ENCODE measurements at places on chromosomes 7 and 10.

GRCh38 chr7:33753881-33754525, 151.3 kb upstream of the BMPER start:
- no peak for DNase-seq

GRCh38 chr10:20809631-20810030, 87.5 kb downstream of the NEBL start:
- DNase-seq: peak; percentile 49

GRCh38 chr7:110531186-110531585, 559.7 kb upstream of the LRRN3 start:
- no peak for DNase-seq

GRCh38 chr10:79116801-79117723, 48.3 kb downstream of the ZMIZ1 start:
- DNase-seq: no peak

DNA sequence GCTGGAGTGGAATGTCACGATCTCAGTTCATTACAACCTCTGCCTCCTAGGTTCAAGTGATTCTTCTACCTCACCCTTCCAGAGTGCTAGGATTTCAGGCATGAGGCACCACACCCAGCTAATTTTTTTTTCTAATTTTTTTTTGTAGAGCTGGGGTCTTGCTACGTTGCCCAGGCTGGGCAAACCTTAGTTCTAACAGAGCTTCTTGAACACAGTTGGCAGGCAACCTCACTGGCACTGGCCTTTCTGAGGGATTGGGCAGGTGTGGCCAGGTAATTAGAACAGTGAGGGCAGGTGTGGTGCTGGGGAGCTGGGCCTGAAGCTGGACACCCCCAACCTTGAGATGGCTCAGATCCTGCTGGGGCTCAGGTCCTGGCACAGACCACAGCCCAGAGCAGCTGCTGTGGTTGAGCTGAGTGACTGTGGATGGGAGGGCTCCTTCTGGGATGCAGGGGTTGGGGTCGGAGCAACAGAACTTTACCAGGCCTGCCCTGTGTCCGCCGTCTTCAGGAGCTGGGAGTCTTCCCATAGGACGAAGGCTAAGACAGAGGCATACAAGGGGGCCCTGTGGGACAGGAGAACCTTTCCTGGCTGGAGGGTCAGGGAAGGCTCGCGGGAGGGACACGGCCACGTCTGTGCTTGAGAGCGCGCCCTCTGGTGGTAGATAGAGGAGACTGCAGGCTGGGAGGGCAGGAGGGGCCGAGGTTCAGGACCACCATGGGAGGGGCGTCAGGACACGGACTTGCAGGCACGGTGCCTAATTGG, 48.2 kb downstream of the COL26A1 start:
- DNase-seq: peak; percentile 30

DNA sequence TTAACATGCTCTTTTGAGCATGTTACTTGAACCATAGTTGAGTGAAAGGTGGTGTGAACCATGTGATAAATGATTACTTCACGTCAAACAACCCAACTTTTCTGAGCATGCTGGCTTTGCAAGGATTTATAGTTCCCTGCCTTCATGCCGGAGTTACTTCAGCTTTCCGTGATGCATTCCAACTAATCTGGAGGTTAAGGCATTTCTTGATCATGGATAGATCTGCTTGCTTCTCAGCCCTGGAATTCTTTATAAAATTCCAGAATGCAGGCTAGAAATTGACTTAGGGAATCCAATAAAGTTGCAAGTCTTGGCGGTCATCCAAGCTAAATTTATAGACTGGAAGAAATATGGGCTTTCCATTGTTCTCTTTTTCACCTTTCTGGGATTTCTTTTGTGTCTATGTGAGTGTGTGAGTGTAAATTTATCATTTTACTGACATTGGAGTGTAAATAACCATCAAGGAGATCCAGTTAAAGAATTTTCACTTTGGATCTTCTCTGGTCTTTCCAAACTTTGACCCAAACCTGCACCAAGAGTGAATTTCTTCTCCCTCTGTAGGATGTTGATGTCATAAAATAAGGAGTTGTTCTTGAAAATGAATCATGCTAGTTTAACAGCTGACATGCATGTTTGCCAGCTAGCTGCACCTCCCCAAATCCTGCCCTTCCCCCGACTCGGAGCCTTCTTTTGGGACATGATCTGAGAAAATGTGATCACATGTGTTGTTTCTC, 289.0 kb downstream of the TWIST1 start:
- peak; percentile 50 for DNase-seq

- peak; percentile 90 for DNase-seq
These were observed 395.1 kb upstream of the GALNT17 start for GRCh38 chr7:70736715-70737460.

- no peak for DNase-seq
These were observed 335.3 kb downstream of the MAGI2 start for GRCh38 chr7:79118143-79118542.

- no peak for DNase-seq
These were observed 621.5 kb upstream of the MKI67 start for GRCh38 chr10:128747582-128748346.

DNA sequence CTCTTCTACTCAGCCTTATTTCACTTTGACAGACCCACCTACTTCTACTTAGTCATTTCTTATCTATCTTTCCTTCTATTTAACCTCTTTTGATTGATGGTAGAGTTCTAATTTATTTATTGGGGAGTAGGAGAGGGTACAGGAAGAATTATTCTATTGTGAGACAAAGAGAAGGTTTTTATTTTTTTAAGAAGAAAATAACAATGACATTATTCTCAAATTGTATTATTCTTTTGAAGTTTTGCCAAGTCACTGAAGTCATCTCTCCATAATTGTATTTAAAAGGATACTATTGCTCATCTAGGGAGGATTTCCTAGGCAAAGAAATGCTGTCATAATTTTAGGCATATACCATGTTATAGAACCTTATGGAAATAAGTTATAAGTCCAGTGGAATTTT, 52.7 kb downstream of the ITGB8 start:
- peak; percentile 18 for DNase-seq

GRCh38 chr7:142940966-142941535, 1.8 kb downstream of the LLCFC1 start:
- DNase-seq: no peak

- no peak for DNase-seq
These were observed 325.8 kb upstream of the ZMIZ1 start for GRCh38 chr10:78742730-78743615.

DNA sequence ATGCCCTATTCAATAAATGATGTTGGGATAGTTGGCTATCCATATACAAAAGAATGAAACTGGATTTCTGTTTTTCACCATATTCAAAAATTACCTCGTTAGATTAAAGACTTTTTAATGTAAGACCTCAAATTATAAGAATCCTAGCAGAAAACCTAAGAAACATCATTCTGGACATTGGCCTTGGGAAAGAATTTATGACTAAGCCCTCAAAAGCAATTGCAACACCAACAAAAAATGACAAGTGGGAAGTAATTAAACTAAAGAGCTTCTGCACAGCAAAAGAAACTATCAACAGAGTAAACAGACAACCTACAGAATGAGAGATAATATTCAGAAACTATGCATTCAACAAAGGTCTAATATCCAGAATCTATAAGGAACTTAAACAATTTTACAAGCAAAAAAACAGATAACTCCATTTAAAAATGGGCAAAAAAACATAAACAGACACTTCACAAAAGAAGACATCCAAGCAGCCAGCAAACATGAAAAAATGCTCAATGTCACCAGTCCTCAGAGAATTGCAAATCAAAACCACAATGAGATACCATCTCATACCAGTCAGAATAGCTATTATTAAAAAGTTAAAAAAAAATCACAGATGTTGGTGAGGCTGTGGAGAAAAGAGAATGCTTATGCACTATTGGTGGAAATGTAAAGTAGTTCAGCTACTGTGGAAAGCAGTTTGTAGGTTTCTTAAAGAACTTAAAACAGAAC, 309.8 kb downstream of the AHR start:
- peak; percentile 69 for DNase-seq

GRCh38 chr10:78383378-78384048, 349.9 kb downstream of the RPS24 start:
- peak; percentile 61 for DNase-seq

GRCh38 chr10:98399784-98400183, 15.2 kb downstream of the PYROXD2 start:
- no peak for DNase-seq

DNA sequence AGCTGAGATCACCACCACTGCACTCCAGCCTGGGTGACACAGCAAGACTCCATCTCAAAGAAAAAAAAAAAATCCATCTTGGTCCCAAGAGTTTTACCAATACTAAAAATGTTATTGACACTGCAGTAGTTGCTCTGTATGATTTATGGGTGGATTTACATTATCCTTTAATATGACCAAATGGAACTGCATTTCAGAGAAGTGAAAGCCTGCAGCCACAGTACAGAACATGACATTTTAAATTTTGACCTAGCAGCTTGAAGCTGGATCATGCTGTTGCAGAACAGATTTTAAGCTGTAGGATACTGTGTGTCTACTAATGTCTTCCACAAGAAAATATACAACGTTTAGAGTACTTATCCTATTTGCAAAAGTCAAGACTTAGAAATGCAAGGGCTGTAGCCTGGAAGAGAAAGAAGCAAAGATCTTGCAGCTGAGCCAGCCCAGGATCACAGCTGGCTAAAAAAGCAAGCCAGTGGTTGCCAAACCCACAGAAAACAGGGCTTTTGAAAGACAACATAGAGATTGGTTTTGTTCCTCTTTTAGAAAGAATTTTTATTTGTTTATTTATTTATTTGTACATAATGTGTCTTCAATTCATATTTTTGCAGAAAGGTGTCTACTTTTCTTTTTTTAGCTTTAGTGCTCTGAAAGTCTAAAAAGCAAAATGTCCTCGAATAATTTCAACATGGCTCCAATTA, 55.2 kb upstream of the WNT16 start:
- no peak for DNase-seq

DNA sequence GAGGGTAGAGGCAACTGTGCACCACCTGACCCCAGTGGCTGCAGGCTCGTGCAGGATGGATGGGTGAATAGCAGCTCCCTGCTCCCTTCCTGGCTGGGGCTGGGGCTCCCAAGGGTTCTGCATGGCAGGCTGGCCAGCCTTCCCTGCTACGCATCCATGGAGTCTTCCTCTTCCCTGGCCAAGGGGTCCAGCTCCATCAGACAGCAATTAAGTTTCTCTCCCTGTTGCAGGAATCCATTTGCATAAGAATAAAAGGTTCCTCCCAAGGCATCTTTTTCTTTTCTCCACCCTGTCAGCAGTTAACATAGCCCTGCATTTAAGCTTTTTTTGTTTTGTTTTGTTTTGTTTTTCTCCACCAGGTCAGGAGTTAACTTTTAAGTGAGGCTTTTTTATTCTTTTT, 10.0 kb upstream of the CPA2 start:
- no peak for DNase-seq

GRCh38 chr7:120600607-120601006, 257.3 kb downstream of the TSPAN12 start:
- no peak for DNase-seq

- no peak for DNase-seq
These were observed 32.0 kb downstream of the PSMC2 start for GRCh38 chr7:103379270-103379975.

- peak; percentile 50 for DNase-seq
These were observed 25.1 kb upstream of the AOAH start for GRCh38 chr7:36749282-36749960.

DNA sequence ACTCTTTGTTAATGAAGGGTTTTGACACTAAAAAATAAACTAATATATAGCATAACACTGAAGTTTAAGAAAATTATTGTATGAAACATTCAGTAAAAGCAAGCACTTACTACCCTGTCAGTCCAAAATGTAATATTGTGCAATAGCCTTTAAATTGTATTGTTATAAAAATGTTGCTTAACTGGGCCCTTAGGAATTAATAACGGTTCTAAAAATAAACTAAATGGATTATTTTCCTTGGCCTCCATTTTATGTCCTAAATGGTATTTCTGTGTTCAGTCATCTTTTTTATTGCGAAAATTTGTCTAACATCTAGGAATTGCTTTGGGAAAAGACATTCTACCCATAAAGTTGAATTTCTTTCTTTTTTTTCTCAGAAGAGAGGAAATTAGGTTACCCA, 49.0 kb upstream of the ABI1 start:
- DNase-seq: no peak

DNA sequence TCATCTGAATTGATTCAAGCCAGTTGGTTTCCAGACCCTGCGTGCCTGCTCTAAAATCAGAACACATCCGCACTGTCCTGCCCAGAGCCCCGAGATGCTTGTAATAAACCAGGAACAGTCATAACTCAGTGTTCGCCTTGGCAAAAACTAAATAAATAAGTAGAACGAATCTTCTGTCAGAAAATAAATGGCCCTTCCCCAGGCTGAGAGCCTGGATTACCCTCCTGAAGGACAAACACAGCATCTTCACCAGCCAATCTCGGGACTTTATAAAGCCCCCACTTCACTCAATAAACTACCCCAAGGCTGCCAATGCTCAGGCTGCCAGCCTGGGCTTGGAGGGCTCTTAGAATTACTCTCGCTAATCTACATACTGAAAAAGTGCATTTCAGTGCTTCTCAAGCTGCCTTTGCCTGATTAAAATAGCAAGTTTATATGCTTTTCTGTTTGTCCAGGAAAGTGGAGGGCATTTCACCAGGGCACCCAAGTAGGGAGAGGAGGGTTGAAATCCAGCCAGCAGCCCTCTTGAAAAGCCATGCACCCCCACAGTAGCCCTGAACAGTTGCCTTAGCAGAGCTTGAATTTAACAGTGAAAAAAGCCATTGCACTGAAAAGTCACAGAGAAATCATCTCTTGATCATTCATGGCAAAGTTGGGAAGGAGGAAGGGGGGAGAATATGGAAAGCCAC, 136.6 kb downstream of the CALN1 start:
- no peak for DNase-seq

- DNase-seq: peak; percentile 84
These were observed 237.8 kb downstream of the KIAA1217 start for GRCh38 chr10:24446739-24447138.

- no peak for DNase-seq
These were observed 143.5 kb downstream of the ZMYND11 start for GRCh38 chr10:278707-279106.

DNA sequence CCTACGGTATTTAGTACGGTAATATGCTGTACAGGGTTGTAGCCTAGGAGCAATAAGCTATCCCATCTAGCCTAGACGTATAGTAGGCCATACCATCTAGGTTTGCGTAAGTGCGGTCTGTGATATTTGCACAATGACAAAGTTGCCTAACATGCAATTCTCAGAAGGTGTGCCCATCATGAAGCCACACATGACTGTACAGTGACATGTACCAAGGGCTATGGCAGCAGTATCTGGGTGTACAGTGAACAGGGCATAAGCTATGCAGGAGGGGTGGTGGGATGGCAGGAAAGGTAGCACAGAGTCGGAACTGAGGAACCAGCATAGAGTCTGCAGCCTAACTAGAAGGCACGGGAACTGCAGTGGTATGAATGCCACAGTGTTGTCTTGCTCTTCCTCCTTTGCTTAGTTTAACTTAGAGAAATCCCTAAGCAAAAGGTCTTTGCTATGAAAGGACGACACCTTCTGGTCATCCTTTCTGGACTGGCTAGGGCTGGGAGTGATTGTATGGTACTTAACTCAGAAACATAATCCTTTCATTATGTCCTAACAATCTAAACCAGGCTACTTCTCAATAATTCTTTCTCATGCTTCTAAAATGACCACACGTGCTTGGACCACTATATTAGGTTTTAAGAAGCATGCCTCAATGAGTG, 93.5 kb downstream of the DYNC1I1 start:
- peak; percentile 9 for DNase-seq

GRCh38 chr7:8418629-8419245, 14.7 kb upstream of the NXPH1 start:
- DNase-seq: peak; percentile 46

GRCh38 chr7:107236862-107237261, 68.1 kb downstream of the HBP1 start:
- peak; percentile 30 for DNase-seq

- no peak for DNase-seq
These were observed 4.0 kb upstream of the TAS2R40 start for GRCh38 chr7:143217806-143218205.

All from fibroblast of skin of right biceps (primary cell).